ENCODE measurements at places on chromosomes 5 and 9.

DNA sequence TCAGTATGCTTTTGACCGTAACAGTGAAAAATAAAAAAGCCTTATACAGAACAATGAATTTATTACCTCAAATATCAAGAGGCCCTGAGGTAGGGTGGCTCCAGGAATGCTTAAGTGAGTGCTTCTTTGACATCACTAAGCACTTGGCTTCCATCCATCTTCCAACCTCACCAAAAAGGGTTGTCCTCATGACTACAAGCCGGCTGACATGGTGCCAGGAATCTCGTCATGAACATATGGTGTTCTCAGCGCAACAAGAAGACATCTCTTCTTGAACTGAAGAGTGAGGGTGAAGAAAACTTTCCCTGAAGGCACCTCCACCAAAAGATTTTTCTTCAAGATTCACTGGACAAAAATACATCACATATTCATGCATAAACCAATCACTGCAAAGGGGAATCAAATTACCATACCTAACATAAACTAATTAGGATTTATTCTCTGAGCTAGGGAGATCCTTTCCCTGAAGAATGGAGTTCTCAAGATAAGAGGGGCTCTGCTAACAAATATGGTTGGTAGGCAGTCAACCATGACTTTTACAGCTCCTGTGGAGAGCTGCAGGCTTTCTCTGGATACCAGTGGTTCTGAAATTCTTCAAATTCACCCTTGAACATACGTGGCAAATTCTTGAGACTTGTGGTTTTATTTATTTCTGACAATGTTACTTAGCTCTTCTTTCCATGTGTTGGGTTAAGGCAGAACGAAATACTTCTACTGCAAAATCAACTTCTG, 49.5 kb downstream of the AGXT2 start:
- no peak for DNase-seq

DNA sequence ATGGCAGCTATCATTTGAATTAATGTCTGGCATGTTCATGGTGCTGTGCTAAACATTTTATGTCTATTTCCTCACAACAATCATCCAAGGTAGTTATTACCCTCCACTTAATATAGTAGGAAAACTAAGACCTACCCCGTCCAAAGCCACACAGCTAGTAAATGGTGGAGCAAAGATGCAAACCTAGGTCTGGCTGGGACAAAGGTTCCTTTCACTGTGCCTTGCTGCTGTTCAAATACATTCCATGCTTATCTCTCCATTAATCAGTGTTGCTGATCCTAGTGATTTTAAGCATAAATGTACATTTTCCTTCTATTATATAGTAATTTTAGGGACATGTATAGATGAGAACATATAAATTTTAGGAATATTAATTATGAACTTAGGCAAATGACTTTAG, 38.7 kb downstream of the CCDC125 start:
- DNase-seq = no peak

- no peak for DNase-seq
Observed at GRCh38 chr5:89396278-89396954, 513.4 kb upstream of the MEF2C start.

DNA sequence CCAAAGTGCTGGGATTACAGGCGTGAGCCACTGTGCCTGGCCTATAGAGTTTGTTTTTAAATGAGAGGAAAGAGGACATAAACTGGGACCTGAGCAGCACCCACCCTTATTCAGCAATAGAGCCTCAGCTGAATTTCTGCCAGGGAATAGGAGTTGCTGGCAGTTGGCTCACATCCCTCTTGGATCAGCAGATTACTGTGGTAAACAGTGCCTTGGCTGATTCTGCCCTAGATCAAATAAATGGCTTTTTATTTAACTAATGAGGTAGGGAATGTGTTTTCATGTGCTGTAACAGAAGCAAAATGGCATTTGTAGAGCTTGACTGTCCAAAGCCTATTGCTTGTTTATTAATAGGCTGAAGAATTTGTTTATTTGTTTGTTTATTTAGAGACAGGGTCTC, 2.1 kb downstream of the ARHGEF37 start:
- DNase-seq = no peak

- no peak for DNase-seq
Observed at GRCh38 chr5:56817263-56818014, 2.1 kb downstream of the MAP3K1 start.

GRCh38 chr5:178542455-178542854, 47.7 kb downstream of the COL23A1 start:
- no peak for DNase-seq

- no peak for DNase-seq
Observed at GRCh38 chr5:172162323-172162986, 25.6 kb downstream of the STK10 start.

All from activated T-helper 1 cell treated with Interleukin-2 at 50 U/mL for 16 hours (primary cell).